ENCODE measurements at places on chromosomes 5 and 9.

- DNase-seq, result peak; percentile 87
Measured at GRCh38 chr9:35882263-35882848, 12.2 kb upstream of the OR13J1 start.

GRCh38 chr5:143314659-143315058, 88.8 kb downstream of the NR3C1 start:
- DNase-seq, result no peak

DNA sequence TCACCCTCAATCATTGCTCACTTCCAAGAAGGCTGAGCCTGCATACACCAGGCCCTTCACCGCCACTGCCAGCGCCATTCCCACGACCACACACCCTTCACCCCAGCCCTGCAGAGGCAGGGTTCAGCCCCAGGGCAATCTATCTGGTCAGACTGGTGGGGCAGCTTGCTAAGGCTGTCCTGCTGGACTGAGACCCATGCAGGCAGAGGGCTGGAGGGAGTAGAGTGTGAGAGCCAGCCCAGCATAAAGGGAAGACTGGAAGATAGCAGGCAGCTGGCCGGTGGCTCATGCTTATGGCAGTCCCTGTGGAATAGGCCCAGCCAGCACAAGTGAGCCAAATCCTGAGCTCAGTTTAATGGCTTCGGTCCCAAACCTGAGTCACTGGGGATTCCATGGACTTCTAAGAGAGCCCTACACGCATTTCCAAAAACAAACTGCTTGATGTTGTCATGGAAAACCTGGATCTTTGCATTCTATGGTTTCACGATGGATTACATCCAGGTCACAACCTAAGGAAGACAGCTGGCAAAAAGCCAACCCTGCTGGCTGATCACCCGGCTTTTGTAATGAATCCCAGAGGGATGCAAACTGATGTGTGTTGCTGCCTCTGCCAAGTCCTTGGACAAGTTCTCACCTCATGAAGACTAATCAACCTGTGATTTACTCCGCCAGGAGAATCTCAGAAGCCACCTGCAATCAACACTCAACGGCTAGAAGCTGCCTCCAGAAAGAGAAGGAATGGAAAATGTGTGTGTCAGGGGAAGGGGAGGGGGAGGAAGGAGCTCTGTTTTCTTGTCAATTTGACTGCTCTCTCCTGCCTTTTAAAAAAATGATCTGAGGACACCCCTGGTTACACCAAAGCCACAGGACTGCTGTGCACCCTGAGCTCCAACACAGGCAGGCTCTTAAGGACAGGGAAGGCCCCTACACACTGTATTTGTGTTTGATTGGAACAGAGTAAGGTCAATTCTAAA, 143.6 kb downstream of the LHFPL2 start:
- peak; percentile 99 for DNase-seq

DNA sequence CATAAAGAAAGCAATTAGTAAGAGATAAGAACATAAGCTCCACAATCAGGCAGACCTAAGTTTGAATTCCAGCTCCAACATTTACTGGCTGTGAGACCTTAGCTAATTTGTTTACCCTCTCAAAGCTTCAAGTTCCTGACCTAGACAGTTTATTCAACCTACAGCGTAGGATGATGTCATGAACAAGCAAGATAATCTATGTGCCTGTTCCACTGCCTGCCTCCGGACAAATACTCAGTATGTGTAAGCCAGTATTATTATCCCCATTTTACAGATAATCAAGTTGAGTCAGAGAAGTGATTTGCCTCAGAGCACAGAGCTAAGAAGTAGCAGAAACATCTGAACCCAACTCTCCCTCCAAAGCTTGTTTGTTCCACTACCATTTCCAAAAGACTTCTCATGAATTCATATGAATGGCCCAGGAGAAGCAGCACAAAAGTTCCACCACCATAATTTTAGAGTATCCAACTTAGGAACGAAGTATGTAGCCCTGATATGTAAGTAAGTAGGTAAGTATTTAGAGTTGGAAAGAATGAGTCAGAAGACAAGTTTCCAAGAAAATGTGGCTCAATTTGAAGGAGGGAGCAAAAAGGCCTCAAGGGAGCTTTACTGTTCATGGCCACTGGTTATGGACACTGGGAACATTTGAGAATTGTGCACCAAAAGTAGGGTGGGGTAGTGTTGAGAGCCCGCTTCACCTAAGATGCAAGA, 398.2 kb downstream of the NFIB start:
- DNase-seq, result no peak

Measured in cardiac muscle cell (in vitro differentiated cells and primary cell).